Dermis blood vessel endothelial cell (primary cell): ENCODE measurements at places on chromosomes 7 and 10. TPM values are rescaled to one million over a fixed set of nuclear protein-coding genes. Genes with fewer than 3 reads are reported as not detected.

The MUC12 gene
- not detected in 2 replicates for total RNA-seq

The SPDYE8 gene
- not detected in 2 replicates for total RNA-seq

The HOXA2 gene
- total RNA-seq = 0.33 and 0.34 TPM in 2 replicates

The GSTK1 gene
- total RNA-seq = 110 and 112 TPM in 2 replicates

The RPEL1 gene
- 0.09 and 0.17 TPM in 2 replicates for total RNA-seq

The GIMAP2 gene
- 75.9 and 87.0 TPM in 2 replicates for total RNA-seq

The SPAM1 gene
- total RNA-seq = not detected in 2 replicates

The KCP gene
- 0.17 TPM in 1 of 2 replicates, not detected in the other for total RNA-seq

The COL26A1 gene
- total RNA-seq = not detected in 2 replicates

The NUTM2E gene
- not detected in 2 replicates for total RNA-seq

The FZD8 gene
- 25.6 and 30.5 TPM in 2 replicates for total RNA-seq

The TBX20 gene
- total RNA-seq = not detected in 2 replicates

The NANOS1 gene
- 0.09 and 0.17 TPM in 2 replicates for total RNA-seq

The TMEM26 gene
- not detected in 2 replicates for total RNA-seq

The MBL2 gene
- not detected in 2 replicates for total RNA-seq

The BMPER gene
- 0.70 and 1.0 TPM in 2 replicates for total RNA-seq

The SPDYE5 gene
- total RNA-seq = not detected in 2 replicates

The MRPS24 gene
- 56.5 and 88.3 TPM in 2 replicates for total RNA-seq

The PIK3AP1 gene
- total RNA-seq = 0.14 TPM in 1 of 2 replicates, not detected in the other

The EEF1AKMT2 gene
- total RNA-seq = 10.4 and 20.9 TPM in 2 replicates
